Right ventricle myocardium inferior (tissue), 1 donor: ENCODE measurements at places on chromosomes 4 and X. TPM values are rescaled to one million over a fixed set of nuclear protein-coding genes. Genes with fewer than 3 reads are reported as not detected.
A peak's percentile ranks its signal among the peaks of the same experiment; 100 is the strongest.

DNA sequence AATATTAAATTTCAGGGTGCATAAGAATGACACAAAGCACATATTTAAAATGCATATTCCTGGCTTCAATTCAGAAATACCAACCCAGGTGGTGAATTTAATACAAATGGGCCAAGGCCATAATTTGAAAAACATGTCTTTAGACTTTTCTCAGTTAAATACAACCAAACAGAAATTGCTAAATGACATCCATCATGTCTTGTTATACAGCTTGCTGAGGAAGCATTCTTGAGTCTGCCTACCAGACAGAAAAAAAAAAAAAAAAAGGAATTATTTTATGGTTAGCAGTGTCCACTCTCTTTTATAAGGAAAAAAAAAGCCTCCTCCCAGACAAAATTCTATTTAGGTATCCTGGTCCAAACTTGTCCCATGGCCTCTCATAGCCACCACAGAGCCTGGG, 119.1 kb downstream of the PAPSS1 start:
- DNase-seq, result no peak

DNA sequence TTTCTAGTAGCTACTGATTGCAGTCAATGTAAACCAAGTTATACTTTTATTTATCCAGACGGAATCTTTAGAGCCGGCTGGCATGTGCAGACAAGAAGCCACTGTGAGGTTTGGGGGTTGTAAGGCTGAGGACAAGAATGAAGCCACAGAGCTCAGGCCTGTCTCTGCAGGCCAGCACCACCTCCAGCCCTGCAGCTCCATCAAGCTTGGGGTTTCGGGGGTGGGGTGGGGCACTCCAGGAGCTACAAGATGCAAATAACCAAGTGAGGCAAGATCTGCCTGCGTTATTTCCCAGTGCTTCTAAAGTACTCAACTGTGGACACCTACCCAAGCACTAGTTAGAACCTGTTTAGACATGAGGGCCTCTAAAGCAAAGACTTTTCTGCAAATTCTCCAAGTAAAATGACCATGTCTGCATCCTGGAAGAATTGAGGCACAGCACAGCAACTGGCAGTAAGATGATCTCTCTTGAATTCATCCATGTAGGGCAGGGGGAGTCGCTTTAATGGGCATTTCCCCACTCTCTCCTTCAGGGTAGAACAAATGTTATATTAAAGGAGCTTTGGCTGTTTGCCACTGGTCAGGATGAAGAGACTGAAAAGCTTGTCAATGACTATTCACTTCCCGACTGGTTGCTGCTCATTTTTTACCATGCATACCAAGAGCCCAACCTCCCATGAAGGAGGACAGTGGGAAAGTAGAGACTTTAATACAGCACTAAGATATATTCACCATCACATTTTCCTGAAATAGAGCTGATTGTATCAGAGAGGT, 222.5 kb downstream of the MGST2 start:
- no peak for DNase-seq

GRCh38 chrX:149829751-149830191, 48.0 kb downstream of the MAGEA9 start:
- DNase-seq, result no peak

DNA sequence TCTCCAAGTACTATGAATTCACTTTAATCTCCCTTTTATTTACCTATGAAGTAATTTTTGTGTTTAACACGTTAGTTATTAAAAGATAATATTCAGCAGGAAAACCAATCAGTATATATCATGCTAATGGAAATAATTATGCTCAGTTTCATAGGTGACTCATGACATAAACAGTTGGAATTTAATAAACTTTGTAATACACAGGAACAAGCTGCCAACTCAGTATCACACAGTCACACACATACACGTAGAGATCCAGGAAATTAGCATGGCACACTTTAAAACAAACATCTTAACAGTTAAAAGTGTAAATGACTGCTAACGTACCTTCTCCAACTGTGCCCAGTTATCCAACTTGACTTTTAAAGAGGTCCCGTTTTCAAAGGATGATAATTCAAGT, 2.3 kb downstream of the SPATA4 start:
- no peak for DNase-seq

Gene GYPA
- not detected for total RNA-seq

GRCh38 chr4:128177498-128177897, 110.1 kb downstream of the PGRMC2 start:
- no peak for DNase-seq

DNA sequence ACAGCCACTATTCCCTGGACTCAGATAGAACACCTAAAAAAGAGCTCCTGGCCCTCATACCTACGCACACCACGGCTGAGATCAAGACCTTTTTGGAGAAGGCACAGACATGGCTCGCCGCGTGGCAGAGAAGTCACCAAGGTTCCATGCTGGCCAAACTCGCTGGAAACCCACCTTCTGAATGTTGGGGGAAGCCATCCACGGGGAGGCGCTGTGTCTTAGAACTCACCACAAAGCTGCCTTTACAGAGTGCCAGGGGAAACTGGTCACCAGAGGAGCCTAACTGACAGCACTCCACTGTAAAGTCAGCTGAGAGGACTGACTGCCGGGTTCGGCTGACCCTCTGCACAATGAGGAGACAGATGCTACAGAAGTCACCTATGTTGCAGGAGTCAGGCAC, 97.9 kb downstream of the NEUROG2 start:
- DNase-seq, result no peak

DNA sequence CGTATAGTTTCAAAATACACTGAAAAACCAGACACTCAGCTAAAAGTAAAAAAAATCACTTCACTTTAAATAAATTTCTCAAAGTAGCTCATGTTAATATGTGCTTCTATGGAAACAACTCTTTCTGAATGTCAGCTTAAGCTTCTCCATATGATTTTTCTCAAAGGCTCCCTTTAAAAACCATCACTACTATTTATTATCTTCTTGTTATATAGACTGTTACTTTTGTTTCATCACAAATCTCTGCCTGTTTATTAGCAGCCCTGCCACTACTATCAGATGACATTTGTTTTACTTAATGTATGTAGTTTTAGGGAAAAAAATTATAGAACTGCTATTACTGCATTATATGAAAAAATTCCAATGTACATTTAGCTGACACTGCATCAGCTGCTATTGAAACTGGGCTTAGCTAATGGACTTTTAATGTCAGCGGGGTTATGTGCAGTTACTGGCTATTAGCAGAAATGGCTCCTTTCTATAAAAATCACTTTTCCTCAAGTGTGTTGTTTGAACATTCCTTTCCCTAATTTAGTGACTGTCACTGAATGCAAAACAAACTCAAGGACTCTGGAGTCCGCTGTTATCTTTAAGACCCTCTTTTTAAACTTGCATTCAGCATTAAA, 10.8 kb downstream of the UNC5C start:
- no peak for DNase-seq

- no peak for DNase-seq
Observed at GRCh38 chrX:124435616-124436015, 89.3 kb downstream of the SH2D1A start.

DNA sequence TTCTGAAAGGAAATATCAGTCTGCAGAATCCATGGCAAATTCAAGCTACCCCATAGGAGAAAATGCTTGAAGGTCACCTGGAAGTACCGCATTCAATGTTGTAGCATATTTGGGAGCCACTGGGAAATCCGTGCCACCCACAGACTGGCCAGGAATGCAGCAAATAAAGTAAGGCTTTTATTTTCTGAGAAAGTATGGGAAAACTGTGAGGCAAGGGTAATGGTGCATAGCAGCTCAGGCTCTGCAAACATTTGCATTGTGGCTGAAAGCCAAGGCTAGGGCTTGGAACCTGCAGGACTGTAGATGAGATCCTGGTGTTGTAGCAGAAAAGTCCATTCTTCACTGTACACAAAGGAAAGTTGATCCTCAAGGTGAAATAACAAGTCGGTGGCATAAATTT, 450.9 kb upstream of the NR3C2 start:
- DNase-seq, result no peak

Gene HPSE
- 1.8 TPM for total RNA-seq

- no peak for DNase-seq
Observed at GRCh38 chr4:112029771-112030171, 115.5 kb upstream of the FAM241A start.

DNA sequence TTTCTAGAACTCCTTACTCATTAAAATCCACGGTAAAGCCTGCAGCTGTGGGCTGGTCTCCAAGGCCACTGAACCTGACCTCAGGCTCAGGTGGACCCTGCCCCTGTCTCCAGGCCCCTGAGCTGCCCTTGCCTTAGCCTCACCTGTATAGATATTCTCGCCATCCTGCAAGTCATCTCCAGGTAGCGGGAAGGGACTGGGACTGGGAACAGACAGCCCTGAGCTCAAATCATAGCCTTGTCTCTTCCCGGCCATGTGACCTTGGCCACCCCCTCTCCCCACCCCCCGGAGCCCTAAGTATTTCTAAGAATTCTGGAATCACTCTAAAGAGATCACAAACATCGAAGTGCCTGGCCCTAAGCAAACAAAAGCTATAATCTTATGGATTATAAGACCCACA, 17.7 kb downstream of the ABLIM2 start:
- DNase-seq, result peak; percentile 23

DNA sequence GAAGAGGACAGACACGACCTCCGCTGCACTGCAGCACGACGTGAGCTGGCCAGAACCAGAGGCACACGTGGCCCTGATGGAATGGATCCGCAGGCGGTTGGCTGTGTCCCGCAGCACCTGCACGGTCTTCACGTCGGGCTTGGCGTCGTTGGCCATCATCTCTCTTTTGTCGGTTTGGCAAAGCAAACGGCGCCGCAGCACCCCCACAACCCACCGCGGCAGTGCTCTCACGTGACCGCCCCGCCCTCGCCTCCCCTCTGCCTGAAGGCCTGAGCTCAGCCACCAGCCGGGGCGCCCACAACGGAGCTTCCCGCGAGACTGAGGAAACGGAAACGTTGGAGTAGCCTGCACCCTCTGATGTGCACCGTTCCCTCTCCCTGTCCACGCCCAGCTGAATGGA, at the start of gene TKTL2:
TKTL2 (minus strand) TSS at position 179 of the 400 bp plus-strand sequence; CDS start at position 159, 20 bp downstream.
- no peak for DNase-seq

GRCh38 chrX:13647709-13648212, 5.2 kb upstream of the TCEANC start:
- peak; percentile 54 for DNase-seq
